NCI-H1048 (cell line): ENCODE measurements at places on chromosomes 13 and 19.

GRCh38 chr13:68550330-68550729, 1320.2 kb upstream of the PCDH9 start:
- DNase-seq: no peak

DNA sequence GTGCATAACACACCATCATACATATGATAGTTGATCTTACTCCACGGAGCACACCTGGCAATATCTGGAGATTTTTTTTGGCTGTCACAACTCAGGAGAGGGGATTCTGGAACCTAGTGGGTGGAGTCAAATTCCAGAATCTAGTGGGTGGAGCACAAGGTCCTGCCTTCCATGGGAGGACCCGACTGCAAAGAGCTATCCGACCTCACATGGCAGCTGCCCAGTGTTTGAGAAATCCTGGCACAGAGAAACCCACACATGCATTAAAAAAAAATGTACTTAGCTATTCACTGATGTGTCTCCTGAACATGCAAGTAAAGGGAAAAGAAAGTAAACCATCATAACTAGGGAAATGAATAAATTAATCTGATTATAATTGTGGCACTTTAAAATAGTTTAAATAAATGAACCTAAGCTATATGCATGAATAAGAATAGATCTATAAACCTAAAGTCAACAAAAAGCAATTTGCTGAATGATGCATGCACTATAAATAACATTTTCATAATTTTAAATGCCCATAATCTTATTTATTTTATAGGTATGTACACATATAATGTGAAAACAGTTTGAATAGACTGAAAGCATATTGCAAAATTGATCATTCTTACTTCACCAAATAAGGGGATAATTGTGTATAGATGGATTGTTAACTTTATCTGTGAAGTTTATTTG, 300.3 kb downstream of the MYO16 start:
- DNase-seq: no peak

DNA sequence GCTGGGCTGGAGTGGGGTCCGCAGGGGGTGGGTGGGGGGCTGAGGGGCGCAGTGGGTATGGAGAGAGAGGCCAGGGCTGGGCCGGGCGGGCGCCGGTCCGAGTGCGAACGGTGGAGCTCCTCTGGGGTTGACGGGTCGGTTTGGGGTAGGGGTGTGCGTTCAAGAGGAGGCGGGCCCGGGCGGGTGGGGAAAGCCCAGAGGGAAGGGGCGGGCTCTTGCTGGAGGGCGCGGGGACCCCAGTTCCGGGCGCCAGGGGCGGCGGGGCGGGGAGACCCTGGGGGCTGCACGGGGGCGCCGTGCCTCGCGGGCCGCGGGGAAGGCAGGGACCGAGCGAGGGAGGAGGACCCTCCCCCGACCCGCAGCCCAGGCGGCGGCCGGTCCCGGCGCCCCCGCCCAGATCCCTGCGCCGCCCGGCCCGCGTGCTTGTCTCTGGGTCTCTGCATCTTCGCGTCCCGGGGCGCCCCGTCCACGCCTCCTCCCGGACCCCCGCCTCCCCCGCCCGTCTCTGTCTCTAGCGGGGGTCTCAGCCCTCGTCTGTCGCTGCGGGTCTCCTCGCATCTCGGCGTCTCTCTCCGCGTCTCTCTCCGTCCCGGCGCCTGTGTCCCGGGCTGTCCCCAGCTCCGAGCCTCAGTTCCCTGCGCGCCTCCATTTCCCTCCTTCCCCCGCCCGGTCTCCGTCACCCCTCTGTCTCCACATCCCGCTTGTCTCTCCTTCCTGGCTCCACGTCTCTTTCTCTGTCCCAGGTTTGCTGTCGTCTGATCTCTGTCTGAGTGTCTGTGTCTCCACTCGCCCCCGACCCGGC, 8.3 kb upstream of the SHISA7 start:
- DNase-seq: no peak

- no peak for DNase-seq
These were observed 123.8 kb downstream of the NDFIP2 start for GRCh38 chr13:79604752-79605151.

DNA sequence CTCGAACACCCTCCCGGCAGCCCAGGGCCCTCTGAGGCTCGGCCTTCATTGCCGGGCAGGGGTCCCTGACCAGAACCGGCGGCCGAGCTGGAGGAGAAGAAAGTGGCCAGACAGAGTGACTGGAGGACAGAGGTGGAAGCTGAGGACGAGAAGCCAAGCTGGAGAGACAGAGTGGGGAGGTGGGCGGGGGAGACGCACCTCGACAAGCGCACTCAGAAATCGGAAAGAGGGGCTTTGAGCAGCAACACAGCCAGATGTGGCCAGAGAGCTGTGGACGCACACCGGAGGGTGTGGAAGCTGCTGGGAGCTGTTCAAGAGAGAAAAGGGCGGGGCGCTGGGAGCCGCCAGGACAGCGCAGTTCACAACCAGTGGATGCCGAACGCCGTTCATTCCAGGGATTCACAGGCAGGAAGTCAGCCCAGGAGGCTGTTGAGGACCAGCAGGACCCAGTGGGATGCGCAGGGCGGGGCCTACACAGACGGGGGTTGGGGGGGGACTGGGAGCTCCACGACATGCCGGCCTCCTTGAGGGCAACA, 28.2 kb upstream of the C13orf46 start:
- no peak for DNase-seq

GRCh38 chr19:41978470-41978869, 15.6 kb downstream of the ATP1A3 start:
- DNase-seq: no peak

GRCh38 chr19:678791-679388, 2.7 kb downstream of the FSTL3 start:
- DNase-seq: no peak

GRCh38 chr19:39112338-39112890, 13.2 kb upstream of the PAK4 start:
- DNase-seq: no peak

DNA sequence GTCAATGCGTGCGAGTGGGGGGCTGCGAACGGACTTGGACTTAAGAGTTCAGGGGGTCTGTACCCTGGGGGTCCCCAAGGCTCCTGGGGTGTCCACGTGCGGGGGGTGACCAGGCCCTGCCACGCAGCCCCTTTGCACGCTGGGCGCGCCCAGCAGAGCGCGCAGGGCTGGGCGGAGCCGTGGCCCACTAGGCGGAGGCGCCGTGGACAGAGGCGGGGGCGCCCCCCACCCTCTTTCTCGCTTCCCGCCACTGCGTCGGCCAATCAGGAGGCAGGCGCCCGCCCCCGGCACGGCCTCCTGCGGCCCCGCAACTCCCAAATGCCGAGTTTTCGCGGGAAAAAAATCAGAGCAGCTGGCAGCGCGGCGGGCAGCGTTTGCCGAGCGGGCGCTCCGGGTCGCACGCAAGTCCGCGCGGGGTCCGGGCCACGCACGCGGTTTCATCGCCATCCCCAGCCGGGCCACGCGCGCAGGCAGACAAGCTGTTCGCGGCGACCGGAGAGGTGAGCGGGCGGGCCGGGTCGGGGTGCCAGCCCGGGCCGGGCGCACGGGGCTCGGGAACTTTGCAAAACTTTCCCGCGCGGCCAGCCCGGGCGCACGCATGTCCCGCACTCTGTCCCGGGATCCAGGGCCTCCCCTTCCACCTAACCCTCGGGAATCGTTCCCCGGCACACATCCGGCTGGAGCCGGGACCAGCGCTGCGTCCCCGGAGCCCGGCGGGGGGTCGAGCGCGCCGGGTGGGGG, at the start of gene UHRF1:
TSS of gene UHRF1 (plus strand) at position 346 of the 741 bp plus-strand sequence. CDS start 1,385 bp downstream, outside the sequence.
- DNase-seq: no peak

DNA sequence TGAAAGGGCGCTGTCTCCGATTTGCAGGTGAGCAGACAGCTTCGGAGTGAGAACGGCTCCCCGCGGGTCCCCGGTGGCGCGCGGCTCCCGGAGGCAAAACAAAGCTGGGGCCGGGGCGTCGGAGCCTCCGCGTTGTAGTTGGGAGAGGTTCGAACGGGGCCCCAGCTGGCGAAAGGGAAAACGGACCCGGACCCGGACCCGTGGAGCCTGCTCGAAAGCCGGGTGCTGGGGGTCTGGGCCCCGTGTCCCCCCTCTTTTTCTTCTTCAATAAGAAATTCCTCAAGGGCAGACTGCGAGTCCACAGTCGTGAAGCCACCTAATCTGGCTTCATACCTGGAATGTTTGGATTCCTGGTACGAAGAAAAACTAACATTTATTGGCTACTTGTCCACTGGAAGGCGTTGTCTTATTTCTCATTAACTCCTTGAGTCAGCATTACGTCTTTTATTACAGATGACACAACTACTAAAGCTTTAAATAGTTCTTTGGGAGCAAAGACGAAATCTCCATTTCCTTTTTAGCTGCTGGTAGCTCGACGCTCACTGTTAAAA, 632 bp upstream of the MTIF3 start:
- no peak for DNase-seq

DNA sequence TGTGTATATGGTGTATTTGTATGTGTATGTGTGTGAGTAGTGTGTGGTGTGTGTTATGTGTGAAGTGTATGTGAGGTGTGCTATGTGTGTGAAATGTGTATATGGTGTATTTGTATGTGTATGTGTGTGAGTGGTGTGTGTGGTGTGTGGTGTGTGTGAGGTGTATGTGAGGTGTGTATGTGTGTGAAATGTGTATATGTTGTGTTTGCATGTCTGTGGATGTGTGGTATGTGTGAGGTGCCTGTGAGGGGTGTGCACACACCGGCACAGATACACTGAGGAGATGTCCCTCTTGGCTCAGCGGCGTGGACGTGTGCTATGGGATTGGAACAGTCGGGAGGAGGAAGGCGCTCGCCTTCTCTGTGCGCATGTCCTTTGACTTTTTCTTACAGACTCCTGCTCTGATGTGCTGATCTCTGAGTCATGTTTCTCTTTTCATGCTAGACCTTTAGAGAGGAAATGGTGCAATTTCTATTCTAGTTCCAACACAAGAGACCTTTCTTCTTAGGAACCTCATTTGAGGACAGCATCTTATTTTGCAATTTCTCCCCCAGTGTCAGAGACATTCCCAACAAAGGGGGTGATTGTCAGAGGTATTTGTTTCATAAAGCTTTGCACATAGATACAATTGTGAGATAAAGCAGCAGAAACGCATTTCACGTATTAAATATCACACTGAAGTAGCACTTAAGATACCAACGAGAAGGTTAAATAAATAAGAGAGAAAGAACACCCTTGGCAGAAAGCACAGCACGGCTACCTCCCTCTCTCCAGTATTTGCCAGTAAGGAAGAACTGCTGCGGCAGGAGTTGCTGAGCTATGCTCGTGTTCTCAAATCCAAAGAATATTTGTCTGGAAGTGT, 11.3 kb upstream of the TNFRSF19 start:
- no peak for DNase-seq

DNA sequence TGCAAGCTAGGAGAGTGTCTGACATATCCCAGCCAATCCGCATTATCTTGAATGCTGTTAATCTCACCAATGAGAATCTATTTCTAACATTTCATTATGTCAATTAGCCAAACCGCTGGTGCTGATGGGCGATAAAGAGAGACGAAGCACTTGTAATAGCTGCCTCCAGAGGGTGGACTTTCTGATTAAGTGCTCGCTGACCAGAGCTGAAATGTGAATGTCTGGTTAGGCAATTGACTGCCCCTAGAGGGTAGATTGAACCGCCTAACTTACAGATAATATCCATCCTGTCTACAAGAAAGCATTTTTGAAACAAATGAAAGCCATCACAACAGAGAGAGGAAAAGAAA, 552 bp upstream of the GRWD1 start:
- DNase-seq: no peak

- no peak for DNase-seq
These were observed 395.2 kb upstream of the ARGLU1 start for GRCh38 chr13:106963151-106963550.

- no peak for DNase-seq
These were observed 16.0 kb downstream of the UFM1 start for GRCh38 chr13:38365661-38366060.

- DNase-seq: no peak
These were observed 10.7 kb downstream of the TPGS1 start for GRCh38 chr19:517721-518597.

- DNase-seq: no peak
These were observed 52.8 kb downstream of the THSD1 start for GRCh38 chr13:52353193-52353592.

GRCh38 chr13:75360170-75360569, 121.8 kb downstream of the TBC1D4 start:
- no peak for DNase-seq

DNA sequence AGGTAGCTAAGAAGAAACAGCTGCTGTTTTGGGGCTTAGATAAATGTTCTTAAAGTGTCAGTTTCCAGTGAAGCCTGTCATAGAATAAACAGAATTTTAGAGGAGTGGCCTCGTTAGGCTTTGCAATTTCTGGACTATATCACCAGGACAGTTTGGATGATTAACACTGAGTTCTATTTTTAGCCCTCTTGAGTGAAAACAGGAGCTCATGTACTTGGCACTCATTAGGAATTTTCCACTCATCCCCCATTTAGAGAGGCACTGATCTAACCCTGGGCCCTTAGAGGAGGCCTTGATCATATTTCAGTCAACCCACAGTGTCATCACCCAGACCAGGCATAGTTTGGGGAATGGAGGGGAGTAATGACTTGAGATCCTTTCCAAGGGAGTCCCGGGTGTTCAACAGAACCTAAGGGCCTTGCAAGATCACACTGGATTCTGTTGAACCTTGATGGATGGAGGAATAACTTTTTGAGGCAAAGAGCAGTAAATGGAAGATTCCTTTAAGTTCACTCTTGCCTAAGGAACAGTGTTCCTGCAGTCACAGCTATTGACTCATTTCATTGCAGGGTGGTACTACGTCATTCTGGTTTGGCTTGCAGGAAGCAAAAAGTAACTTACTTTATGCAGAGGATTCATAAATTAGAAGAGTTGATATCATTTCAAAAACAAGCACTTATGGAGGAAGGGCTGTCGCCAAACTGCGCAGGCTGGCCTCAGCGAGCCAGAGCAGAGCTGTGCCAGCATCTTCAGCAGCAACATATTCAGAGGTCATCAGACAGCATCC, 160.2 kb downstream of the SLC7A1 start:
- DNase-seq: no peak

GRCh38 chr19:53865918-53866864, 1.5 kb upstream of the MYADM start:
- no peak for DNase-seq

- no peak for DNase-seq
These were observed 63.2 kb downstream of the CCDC70 start for GRCh38 chr13:51924756-51925544.

GRCh38 chr13:112510002-112510780, 77.8 kb downstream of the TUBGCP3 start:
- no peak for DNase-seq

DNA sequence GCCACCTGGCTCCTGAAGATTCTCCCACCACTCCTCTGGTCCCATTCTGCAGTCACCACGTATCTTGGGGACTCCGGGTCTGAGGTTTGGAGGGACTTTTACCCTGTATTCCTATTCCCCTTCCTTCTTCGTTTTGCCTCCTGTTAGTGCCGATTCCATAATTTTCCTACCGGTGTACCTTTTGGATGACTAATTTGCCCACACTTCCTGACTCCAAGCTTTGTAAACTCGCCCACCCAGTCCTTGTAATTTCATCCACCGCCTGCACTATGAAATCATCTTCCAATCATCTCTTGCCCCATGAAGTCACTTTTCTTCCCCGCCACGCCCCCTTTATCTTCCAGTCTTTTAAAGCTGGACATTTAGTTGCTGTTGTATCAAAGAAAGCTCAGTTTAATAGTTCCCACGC, 572 bp downstream of the UCHL3 start:
- no peak for DNase-seq
